ENCODE measurements at places on chromosomes 1 and 21.

DNA sequence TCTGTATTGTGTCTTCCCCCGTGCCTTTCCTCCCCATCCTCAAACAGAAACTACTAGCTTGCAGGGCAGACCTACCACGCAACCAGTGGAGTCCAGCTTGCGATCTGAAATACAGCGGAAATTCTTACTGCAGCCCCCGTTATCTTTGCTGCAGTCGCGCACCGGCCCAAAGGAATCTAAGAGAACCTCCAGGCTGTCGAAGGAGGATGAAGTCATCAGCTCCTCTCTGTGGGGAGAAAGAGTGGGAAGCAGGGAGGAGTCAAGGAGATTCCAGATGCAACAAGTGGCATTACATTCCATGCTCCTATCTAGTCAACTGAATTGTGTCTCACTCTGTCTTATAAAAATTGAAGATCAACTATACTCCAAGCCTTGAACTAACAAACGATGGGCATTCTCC lies 206.9 kb downstream of the ASTN1 start:
- DNase-seq = no peak

GRCh38 chr1:113659556-113659955 lies 99.7 kb downstream of the PHTF1 start:
- DNase-seq = no peak

GRCh38 chr1:207831517-207832327 lies 79.2 kb downstream of the CD34 start:
- DNase-seq = no peak

GRCh38 chr1:115794976-115795639 lies 26.6 kb upstream of the CASQ2 start:
- DNase-seq = no peak

DNA sequence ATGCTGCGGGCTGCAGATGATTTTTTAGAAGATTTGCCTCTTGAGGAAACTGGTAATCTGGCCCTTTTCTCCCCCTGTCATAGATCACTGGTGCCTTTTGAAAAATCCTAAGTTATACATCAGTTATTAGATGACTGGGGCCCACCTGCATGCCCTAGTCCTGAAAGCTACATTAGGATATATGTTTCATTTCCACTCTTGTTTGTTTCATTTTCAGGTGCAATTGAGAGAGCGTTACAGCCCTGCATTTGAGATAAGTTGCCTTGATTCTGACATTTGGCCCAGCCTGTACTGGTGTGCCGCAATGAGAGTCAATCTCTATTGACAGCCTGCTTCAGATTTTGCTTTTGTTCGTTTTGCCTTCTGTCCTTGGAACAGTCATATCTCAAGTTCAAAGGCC lies 8.1 kb upstream of the IFI44 start:
- no peak for DNase-seq

DNA sequence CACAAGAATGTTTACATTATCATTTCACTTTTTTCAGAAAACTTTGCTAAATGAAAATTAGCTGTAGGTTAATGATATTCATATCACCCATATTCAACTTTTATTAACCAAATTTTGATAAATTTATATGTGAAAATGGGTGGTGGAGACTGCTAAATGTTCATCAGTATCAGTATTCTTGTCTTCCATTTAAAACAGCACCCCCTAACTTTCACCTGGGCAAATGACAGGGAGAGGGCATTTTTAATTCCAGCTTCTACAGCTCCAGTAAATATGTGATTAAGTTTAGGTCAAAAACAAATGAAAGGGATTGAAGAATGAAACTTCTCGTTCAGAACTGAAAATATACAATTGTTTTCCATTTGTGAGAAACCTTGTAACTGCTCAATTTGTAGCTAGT lies 722.2 kb downstream of the KCNT2 start:
- DNase-seq = no peak

All from stimulated activated CD4-positive, alpha-beta T cell treated with anti-CD3 and anti-CD28 coated beads, Interleukin-2, amount 100 ng/mL, for 48 hours (primary cell).